NCI-H1436 (cell line): ENCODE measurements at places on chromosomes 4 and X.

DNA sequence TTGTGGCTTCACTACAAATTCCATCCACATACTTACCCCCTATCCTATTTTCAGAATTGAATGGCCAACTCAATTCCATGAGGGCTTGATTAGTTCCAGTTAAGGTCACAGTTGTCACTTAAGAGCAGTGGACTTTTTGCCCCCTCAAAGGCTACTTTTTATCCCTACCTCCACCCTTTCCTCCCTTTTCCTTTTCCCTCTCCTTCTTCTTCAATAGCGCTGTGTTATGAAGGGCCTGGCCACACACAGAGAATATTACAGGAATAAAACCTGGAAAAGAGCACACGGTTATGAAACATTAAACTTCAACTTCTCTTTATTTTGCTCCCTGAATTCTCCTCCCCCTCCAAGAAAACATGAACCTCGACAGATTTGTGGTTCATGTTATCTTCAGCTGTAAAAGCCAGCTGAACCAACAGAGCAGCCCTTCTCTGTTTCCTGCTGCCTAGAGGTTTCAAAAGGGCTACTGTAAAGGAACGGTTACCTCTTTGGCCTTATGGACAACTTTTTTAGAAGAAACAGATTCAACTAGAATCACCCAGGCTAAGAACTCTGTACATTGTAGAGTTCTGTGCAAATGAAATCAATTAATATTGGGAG, 87.0 kb upstream of the RPL34 start:
- DNase-seq = no peak

DNA sequence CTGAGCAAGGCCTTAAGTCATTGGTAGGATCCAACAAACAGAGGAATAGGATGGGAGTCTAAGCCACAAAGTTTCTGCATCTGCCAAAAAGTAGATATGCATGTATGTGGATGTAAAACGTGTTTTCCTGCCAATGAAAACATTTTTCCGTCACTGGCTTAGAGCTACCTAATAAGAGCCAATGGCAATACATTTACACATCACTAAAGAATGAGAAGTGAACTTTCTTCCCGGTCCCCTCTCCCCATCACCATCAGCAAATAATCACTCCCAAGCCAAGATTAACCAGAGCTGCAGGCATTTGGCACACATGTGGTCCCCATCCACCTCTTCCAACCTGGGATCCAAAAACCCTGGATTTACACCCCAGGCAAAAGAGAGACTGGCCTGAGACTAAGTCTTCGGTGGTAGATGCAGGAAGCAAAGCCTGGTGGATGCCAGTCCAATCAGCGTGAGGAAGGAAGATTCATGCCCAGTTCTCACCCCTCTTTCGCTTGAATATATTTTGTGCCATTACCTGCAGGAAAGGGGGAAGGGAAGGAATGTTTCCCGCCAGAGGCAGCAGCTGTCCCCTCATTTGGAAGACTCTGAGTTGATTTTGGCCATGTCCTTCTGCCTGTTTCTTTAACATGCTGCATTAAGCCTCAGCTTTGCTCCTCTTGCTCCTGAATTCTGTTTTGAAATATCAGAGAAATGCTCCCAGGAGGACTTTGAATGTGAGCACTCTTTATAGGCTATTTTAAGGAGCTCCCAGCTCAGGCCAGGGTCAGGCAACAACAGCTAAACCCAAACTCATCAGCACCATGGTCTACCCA, 131.4 kb downstream of the CHIC2 start:
- no peak for DNase-seq

DNA sequence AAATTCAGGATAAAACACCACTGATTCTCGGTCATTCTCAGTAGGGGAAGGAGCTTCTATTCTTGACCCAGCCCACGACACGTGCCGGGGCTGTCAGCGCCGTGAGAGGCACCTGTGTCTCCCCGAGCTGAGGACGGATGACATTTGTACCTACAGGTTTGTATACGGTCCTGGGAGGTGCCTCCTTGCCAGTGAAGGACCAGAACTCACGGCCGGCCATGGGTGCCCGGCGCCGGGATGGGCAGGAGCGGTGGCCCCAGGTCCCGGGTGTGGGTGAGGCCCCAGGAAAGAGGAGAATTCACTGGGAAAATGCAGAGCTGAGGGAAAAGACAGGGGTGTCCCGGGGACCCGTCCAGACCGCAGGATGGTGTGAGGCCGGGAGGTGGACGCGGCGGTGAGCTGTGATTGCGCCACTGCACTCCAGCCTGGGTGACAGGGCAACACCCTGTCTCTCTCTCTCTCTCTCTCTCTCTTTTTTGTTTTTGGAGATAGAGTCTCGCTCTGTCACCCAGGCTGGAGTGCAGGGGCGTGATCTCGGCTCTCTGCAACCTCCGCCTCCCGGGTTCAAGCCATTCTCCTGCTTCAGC, 48.9 kb upstream of the PPP2R3B start:
- DNase-seq = no peak

GRCh38 chrX:9003041-9003440, 30.9 kb downstream of the FAM9B start:
- no peak for DNase-seq

DNA sequence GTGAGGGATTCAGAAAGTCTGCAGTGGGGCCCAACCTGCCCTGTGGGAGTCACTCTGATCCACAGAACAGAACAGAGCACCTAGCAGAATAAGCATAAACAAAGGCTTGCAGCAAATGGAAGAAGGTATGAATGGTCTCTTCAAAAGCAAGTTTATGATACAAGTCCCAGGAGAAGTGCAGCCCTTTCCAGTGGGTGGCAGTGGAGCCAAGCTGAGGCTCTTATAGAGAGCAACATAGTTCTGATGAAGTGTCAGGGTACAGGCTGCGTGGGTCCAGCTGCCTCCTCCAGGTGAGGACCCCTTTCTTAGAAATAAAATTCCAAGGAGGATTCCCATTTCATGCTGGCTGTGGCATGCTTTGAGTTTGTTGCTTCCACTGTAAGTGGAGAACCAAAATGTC, 88.8 kb upstream of the PAK3 start:
- no peak for DNase-seq

GRCh38 chr4:16524911-16525554, 298.8 kb upstream of the TAPT1 start:
- no peak for DNase-seq

DNA sequence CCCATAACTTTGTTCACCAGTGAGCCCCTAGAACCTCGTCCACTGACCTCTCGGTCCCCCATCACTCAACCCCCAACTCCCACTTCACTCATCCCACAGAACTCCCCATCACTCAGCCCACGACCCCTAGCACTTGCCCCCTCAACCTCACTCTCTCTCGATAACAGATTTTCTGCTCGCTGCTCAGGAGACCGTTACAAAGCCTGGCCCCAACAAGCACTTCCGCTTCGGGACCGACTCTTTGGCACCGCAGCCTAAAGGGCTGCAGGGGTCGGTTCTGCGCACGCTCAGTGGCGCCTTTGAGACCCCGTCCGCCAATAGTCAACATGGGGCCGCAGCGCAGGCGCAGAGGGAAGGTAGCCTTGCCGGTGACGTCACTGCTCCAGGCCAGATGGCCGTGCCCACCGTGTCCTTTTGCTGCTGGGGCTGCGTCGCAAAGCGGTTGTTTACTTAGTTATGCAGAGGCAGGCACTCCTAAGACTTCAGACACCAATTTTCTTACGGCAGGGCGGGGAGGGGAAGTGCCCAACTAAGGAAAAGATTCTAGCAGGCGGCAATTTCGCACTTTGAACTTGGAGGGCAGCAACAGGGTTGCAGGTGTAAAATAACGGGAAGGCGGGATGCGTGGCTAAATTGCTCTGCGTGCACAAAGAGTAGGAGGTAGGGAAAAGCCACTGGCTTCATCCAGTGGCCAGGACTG, at the start of gene ZNF182:
ZNF182 (minus strand) TSS at position 232 of the 700 bp plus-strand sequence. CDS start 1,380 bp downstream, outside the sequence.
- DNase-seq = peak; percentile 87

DNA sequence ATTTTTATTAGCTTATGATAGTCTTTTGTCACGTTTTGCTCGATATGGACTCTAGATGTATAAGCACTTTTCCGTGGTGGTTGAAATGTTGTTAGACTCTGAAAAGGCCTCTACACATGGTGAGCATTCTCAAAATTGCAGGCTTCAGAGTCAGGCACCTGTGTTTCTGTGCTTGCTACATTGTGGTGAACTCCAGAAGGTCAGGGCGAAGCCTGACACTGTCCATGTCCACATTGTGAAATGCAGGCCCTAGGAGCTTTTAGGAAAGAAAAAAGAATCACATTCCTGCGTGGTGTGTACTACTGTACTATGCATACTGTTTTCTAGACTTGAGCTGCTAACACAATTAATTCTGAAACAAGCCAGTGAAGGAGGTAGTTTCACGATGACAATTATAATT, 86.3 kb downstream of the HS3ST1 start:
- DNase-seq = no peak

DNA sequence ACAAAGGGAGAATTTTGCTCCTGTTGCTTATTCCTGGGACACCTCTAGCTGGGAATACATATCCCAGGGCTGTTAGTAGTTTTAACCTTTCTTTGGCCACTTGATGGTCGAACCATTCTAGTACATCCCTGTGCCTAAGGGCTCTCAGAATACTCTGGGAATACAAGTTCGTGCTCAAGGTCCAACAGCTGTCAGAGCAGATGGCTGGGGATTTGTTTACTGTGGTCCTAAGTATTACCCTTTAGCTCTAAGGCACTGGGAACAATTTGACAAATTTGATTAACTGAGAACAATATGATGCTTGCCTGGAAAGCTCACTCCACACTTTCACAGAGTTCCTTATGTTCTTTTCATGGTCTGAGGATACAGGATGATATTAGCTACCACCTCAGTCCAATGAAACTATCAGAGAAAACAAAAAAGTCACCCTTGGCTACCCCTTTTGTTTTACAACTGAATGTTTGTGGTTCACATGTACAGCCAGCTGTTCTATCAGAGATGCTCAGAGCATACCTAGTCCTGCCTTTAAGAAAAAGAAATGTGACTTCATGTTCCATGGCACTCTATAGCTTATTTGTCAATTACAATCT, 47.4 kb upstream of the PHOX2B start:
- DNase-seq = no peak

DNA sequence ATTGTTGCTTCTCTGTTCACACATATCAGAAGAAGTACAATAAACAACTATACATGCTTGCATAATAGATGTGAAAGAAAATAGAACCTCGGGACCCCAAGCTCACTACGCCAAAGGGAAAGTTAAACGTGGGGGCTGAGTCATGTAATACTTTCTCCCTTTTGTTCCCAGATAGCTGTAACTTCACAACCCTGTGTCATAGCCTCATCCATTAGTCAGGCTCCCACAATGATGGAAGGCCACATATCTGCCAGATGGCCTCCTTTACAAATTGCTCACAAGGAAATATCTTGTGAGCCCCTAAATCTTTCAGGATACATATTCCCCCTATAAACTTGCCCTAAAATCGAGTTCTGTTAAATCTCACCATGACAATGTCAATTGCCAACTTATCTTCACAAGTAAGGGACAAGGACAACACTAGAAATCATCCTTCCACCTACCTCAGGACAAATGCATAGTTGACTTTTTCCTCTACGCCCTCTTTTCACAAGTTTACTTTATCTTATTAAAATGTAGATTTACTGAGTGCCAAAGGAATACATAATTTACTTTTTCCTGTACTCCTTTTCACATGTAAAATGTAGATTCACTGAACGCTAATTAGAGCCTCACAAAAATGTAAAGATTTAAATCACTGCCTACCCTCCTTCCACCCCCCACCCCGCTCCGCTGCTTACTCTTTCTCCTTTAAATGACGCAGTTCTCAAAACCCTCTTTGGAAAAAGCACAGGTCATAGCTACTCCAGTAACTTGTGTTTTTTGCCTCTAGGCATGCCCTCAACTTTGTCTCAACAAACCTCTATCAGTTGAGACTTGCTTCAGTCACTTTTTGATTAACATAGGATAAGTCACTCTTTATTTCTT, 477.1 kb downstream of the DTHD1 start:
- no peak for DNase-seq

- DNase-seq = no peak
Measured at GRCh38 chr4:88616275-88617150, 24.2 kb downstream of the HERC3 start.

- no peak for DNase-seq
Measured at GRCh38 chrX:14997271-14997670, 124.0 kb downstream of the MOSPD2 start.

- DNase-seq = peak; percentile 92
Measured at GRCh38 chrX:135521405-135522131, 1.1 kb downstream of the INTS6L start.

DNA sequence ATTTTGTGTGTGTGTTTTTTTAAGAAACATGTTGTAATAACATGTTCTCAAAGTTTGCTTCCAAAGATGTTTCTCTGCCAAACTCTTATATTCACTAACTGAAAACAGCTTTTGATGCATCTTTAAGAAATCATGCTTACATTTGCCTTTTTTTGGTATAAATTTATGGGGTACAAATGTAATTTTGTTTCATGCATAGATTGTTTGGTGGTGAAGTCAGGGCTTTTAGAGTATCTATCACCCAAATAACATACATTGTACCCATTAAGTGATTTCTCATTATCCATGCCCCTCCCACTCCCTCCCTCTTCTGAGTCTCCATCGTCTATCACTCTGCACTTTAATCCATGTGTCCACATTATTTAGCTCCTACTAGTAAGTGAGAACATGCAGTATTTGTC, 30.8 kb downstream of the SPINK2 start:
- no peak for DNase-seq

GRCh38 chr4:56552273-56552672, 46.7 kb downstream of the ARL9 start:
- DNase-seq = no peak

DNA sequence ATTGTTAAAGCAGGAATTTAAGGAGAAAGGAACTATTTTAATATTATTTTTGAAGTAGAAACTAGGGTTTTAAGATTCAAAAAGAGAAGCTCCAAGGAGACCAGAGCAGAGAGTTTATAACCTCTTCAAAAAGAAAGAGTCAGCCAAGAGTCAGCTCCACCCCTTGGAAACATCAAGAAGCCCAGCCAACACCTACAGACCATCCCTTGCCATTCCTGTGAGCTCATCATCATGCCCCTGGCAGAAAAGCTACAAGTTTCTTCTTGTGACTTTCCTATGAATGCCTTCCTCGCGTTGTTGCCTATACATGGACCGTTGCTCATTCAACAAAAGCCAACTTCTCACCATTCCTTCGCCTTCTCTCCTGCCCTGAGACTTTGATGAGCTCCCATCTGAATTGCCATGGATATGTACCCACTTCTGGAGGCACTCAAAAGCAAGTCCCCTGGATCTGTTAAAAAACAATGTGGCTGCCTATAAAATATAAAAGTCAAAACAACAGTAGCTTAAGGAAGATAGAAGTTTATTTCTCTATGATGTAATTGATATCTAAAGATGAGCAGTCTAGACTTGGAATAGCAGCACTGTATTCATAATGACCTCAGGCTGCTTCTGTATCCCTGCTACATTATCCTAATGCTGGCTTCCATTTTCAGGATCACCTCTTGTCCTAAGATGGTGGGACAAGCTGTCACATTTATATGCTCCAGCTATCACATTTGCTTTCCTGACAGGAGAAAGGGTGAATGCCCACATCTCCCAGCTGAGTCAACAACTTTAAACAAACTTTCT, 20.3 kb downstream of the PLRG1 start:
- DNase-seq = no peak

- DNase-seq = no peak
Measured at GRCh38 chr4:71595576-71596108, 188.2 kb downstream of the GC start.
